ENCODE measurements at places on chromosomes 7 and 10.

DNA sequence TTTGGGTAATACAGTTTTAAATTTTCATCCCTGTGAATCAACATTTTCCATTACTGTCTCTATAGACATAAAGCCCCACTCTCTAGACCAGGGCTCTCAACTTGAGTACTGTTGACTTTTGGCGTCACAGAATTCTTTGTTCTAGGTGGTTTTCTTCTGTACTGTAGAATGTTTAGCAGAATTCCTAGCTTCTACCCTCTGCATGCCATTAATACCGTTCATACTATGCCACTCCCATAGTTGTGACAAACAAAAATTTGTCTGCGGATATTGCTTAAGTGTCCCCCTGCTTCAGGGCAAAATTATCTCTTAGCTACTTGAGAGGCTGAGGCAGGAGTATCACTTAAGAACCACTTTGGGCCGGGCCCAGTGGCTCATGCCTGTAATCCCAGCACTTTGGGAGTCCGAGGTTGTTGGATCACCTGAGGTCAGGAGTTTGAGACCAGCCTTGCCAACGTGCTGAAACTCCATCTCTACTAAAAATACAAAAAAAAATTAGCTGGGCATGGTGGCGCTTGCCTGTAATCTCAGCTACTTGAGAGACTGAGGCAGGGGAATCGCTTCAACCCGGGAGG lies 57.3 kb upstream of the NRG3 start:
- DNase-seq, result no peak
- no peak overlapping the region for H3K4me3 ChIP-seq
- H3K27me3 ChIP-seq, result no peaks in the 10 kb centered on the region
- H3K27ac ChIP-seq, result no peak overlapping the region
- H3K4me1 ChIP-seq, result no peaks in the 10 kb centered on the region
- H3K36me3 ChIP-seq, result no peaks in the 10 kb centered on the region

DNA sequence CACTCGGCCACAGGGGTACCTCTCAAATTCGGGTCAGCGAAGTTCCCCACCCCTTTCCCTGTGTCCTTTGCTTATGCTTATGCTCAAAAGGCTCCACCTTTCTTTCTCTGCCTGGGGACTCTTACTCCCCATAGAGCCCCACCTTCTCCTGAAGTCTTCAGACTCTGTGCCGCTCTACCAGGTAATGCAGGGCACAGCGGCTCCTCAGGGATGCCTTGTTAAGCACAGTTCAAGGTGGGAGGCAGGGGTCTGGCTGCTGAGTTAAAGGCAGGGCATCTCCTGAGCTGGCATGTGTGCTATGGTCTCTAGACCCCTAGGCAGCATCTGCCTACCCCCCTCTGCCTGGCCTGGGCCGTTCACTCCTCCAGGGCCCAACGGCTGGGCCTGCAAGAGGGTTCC lies 3.0 kb upstream of the CXCL12 start:
- peaks cover 8% of the 10 kb centered on the region for H3K27me3 ChIP-seq
- H3K27ac ChIP-seq, result no peak overlapping the region
- peak; percentile 21 for DNase-seq
- H3K4me1 ChIP-seq, result 0 out of 2 replicates have a peak, but pooled peaks cover under 1% of the 10 kb centered on the region
- no peaks in the 10 kb centered on the region for H3K36me3 ChIP-seq

GRCh38 chr7:24388212-24388611 lies 104.2 kb downstream of the NPY start:
- H3K4me3 ChIP-seq, result no peak overlapping the region
- peaks cover 5% of the 10 kb centered on the region for H3K36me3 ChIP-seq
- H3K27ac ChIP-seq, result no peak overlapping the region
- no peak for DNase-seq
- H3K4me1 ChIP-seq, result peaks cover 18% of the 10 kb centered on the region

GRCh38 chr7:98301693-98302470 lies 20.4 kb downstream of the BRI3 start:
- no peak overlapping the region for H3K27ac ChIP-seq
- no peak overlapping the region for H3K4me3 ChIP-seq
- peaks cover 65% of the 10 kb centered on the region for H3K36me3 ChIP-seq
- DNase-seq, result no peak
- H3K27me3 ChIP-seq, result no peaks in the 10 kb centered on the region
- peaks cover 3% of the 10 kb centered on the region for H3K4me1 ChIP-seq

DNA sequence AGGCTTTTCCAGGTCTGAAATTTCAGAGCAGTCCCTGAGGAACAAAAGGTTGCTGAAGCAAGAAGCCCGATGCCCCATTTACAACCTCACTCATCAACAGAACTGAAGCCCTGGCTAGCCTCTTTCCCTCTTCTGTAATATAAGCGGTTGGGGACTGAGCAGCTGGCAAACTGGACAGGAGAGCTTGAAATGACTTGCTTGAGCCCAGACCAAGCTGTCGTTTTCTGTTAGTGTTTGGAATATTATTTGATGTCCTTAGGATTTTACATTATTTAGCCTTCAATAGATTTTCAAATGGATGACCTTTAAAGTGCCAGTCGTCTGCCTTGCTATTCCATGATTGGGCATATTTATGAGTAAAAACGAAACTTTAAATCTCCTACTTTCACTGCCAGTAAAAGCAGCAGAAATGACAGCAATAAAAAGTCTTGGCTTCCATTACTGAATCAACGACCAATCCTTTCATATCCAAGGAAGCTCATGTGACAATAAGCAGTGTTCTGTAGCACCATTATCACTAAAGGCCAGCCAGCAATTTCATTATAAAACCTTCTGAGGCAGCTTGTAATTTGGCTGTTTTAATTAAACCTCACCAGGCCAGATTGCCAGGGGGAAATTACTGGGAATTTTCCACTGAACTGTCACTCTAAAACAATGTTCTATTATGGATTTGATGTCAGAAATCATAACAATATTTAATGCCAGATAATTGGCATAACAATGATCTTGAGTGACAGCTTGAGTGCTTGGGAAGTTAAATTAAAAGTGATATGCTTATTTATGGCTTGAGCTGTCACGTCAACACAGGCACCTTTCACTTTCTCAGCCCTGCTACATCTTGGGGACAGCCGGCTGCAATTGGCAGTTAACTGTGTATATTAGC lies 85.9 kb downstream of the LSMEM1 start:
- H3K4me3 ChIP-seq, result no peak overlapping the region
- H3K4me1 ChIP-seq, result no peaks in the 10 kb centered on the region
- DNase-seq, result no peak
- H3K36me3 ChIP-seq, result no peaks in the 10 kb centered on the region

- H3K36me3 ChIP-seq, result peaks cover 16% of the 10 kb centered on the region
- no peaks in the 10 kb centered on the region for H3K4me1 ChIP-seq
- H3K4me3 ChIP-seq, result no peak overlapping the region
- DNase-seq, result no peak
These were observed 7.8 kb upstream of the SFTPA1 start for GRCh38 chr10:79602953-79603352.

DNA sequence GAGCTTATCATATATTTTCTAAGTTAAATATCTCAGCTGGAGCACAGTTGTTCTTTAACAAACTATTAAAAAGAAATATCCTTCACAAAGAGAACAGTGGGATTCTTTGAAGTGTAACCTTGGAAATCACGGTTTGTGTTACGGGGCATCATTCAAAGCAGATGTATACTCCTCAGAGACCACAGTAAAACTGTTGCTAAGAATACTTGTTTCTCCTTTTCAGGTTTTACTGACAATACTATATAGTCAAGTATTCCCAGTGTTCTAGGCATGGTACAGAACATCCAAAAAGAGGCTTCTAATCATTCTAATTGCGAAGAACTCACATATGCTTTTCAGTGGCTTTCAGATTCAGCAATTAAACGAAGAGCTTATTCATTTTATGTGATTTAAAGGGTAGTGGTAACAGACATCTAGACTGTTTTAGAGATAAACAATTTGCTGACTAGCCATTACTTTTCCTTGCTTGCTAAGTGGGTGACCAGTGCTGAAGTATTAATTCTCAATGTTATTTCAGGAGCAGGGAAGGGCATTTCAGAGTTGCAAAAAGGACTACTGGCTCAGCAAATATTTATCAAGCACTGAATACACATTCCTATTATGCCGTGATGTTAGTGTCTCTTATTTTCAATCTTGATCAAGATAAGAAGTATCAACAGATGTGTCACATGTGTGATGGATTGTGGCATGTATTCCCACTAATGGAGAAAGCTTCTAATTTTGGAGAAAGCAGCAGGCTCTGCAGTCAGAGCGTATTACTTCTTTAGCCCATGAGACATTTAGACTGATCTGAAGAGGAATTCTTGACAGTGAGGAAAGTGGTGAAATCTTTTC lies 236.8 kb downstream of the RNLS start:
- no peak overlapping the region for H3K27ac ChIP-seq
- peaks cover 5% of the 10 kb centered on the region for H3K36me3 ChIP-seq
- DNase-seq, result no peak
- no peaks in the 10 kb centered on the region for H3K27me3 ChIP-seq
- no peak overlapping the region for H3K4me3 ChIP-seq
- peaks cover 13% of the 10 kb centered on the region for H3K4me1 ChIP-seq

- no peak for DNase-seq
- peaks cover 2% of the 10 kb centered on the region for H3K36me3 ChIP-seq
These were observed 5.9 kb downstream of the PIK3CG start for GRCh38 chr7:106870983-106871410.

- no peaks in the 10 kb centered on the region for H3K36me3 ChIP-seq
- H3K27ac ChIP-seq, result no peak overlapping the region
- H3K4me3 ChIP-seq, result no peak overlapping the region
- no peaks in the 10 kb centered on the region for H3K27me3 ChIP-seq
- DNase-seq, result no peak
- H3K4me1 ChIP-seq, result no peaks in the 10 kb centered on the region
These were observed 23.8 kb upstream of the FZD1 start for GRCh38 chr7:91240376-91240941.

- H3K27ac ChIP-seq, result no peak overlapping the region
- H3K27me3 ChIP-seq, result no peaks in the 10 kb centered on the region
- H3K4me3 ChIP-seq, result no peak overlapping the region
- no peaks in the 10 kb centered on the region for H3K4me1 ChIP-seq
- no peak for DNase-seq
- H3K36me3 ChIP-seq, result no peaks in the 10 kb centered on the region
These were observed 386.7 kb upstream of the NPVF start for GRCh38 chr7:25615003-25615402.

All from H9 (cell line).